ENCODE measurements at places on chromosomes 12 and 14.
A peak's percentile ranks its signal among the peaks of the same experiment; 100 is the strongest.

DNA sequence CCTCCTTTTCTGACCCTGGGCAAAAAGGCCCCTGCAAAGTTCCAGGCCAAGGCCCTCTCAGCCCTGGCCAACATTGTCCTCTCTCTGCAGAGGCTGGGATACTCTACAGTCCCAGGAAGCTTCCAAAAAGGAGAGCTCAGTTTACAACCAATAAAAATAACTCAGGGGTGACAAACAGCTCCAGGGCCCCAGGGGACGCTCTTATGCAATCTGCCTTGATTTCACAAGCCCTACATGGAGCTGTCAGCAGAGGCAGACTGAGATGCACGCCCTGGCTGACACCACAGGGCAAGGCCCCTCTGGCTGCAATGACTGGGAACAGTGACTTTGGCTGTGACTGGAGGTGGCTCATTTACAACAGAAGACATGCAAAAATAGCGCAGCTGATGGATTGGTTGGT lies 129.0 kb upstream of the MED13L start:
- peak; percentile 12 for DNase-seq

- no peak for DNase-seq
Measured at GRCh38 chr12:15171012-15171655, 50.1 kb downstream of the RERG start.

GRCh38 chr14:24430143-24430681 lies 458 bp downstream of the KHNYN start:
- peak; percentile 70 for DNase-seq

DNA sequence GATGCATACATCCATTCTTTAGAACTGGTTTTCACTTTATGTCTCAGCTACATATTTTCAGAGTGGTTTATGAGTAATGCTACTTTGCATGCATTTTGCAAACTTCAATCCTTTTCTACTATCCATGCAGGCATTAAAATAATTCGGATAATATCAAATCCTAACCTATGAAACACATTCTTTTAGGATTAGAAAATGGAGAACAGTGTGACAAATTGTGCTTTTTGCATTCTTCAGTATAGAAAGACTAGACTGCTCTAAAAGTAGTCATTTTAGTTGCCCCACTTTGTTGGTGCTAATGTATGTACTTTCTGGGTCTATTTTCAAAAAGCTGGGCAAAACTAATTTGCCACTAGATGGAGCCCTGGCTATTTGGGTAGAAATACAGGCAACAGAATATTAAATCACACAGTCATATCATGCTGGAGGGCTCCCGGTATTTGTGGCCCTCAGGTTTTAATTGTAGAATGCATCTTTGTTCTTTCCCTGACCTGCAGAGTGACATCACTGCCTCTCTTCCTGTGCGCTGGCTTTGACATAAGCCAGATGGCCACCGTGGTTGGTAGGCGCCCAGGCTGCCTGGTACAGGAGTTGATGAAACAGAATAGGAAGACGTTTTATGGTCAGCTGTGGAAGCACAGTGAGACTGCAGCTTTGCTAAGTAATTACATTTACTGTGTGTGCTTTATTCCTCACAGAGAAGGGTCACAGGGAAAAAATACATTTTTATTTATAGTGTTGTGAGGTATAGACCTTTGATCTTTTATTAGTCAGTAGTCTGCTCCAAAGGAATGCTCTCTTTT lies 28.1 kb downstream of the MSRB3 start:
- DNase-seq, result peak; percentile 75

DNA sequence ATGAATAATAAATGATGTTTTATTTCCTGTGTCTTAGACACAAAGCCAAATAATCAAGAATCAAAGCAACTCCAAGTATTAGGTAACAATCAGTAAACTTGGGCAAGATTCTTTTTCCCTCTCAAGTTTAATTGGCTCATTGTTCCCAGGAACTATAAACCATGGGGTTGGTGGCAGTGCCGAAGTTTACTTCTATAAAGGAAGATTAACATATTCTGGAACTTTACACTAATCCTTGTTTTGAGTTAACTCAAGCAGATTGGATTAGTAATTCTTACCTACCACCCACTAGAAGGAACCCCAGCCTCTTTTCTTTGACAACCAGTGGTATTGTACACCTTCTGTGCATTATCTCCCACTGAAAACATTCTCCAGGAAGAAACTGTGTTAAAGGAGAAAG lies 197.1 kb downstream of the EXOC5 start:
- peak; percentile 93 for DNase-seq

- no peak for DNase-seq
Measured at GRCh38 chr14:65299826-65300225, 112.7 kb upstream of the FUT8 start.

GRCh38 chr14:21241218-21241819 lies 27.9 kb downstream of the HNRNPC start:
- DNase-seq, result no peak

- DNase-seq, result peak; percentile 69
Measured at GRCh38 chr12:65123435-65124063, 2.4 kb upstream of the WIF1 start.

GRCh38 chr12:39627914-39628313 lies 8.3 kb upstream of the ABCD2 start:
- DNase-seq, result no peak

GRCh38 chr12:107478881-107479280 lies 206.7 kb upstream of the PWP1 start:
- DNase-seq, result no peak

DNA sequence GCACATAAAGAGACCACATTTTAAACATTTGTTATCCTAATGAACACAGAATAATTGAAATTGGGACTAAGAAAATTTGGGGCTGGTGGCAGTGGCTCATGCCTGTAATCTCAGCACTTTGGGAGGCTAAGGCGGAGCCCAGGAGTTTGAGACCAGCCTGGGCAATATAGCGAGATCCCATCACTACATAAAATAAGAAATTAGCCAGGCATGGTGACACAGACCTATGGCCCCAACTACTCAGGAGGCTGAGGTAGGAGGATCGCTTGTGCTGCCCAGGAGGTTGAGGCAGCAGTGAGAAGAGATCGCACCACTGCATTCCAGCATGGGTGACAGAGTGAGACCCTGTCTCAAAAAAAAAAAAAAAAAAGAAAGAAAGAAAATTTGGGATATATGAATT lies 59.7 kb downstream of the CPM start:
- no peak for DNase-seq

DNA sequence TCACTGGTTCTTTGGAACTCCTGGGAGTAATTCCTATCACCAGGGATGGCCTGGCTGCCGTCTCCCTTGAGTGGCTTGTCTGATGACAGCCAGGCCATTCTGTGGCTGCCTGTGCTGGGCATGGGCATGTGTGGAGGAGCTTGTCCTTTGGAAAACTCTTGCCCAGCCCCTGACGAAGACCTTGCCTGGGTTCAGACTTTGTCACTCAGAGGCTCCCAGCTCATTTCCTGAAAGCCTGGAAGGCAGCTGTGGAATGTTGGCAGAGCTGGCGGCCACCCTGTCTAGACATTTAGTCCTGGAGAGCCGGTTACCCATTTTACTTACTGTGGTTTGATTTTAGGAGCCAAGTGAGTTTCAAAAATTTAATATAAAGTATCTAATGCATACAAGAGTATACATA lies 34.0 kb downstream of the TUNAR start:
- DNase-seq, result no peak

DNA sequence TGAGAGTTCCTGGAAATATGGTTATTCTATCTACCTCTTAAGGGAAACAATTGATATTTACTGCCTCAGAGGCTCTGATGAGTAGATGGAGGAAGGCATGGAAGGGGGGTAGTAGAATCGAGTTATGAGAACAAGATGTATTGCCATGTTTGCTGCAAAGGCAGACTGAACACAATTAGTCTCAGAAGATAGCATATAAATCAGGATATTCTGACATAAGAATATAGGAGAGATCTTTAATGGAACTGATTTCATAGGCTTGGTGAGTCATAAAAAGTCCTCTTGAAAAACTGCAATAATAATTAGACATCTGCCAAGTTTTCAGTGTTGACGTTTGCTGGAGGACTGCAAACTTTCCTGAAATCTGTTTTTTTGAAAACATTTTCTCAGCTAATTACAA lies 636.1 kb downstream of the TMTC2 start:
- DNase-seq, result no peak

- no peak for DNase-seq
Measured at GRCh38 chr14:54207476-54208462, 189.0 kb upstream of the CDKN3 start.

DNA sequence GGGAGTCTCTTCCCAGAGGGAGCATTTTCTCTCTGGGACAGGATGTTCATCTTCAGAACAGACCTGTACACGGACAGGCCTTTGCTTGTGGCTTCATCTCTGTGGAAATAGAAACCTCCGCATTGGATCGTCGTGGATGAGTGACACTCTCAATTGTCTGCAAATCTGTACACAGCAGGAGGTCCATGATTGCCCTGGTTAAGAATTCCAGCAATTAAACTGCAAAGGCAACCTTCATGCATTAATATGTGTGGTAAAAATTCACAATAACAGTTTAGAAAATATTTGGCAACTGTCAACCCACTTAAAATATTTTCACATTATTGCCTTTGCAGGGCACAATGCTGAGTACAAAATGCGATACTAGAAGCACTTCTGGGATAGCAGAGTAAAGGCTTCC lies 149.8 kb upstream of the SFSWAP start:
- DNase-seq, result no peak

DNA sequence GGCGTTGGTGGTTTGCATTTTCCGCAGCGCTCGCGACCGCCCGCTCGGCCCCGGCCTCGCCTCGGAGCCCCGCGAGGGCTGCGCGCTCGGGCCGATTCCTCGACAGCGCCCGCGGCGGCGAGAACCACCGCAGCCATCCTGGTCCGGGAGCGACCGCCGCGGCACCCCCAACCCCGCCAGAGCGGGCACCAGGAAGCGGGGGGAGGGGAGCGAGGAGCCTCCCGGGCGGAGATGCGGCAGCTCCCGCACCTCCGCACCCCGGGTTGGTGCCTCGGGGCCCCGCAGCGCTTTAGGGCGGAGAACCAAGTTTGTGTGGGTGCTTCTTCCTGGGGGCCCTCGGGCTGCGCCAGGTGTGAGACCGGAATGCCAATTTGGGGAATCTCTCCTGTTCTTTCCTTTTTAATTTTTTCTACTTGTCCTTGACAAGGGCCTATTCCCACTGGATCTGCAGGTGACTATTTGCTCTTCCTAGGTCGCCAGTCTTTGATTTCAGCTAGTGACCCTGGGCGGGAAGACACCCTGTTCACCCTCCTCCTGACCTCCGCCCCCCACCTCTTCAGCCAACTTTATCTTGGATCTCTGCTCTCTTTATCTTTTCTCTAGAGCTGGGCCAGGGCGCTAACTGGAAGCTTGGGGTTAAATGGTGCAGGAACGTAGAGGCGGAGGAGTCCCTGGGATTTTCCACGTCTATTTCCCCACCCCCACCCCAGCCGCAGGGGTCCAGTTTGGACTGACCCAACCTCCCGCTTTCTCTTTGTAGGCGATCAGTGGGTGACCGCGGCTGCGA lies at the start of gene SOCS2:
SOCS2 (plus strand) TSS at position 751 of the 787 bp plus-strand sequence. CDS start 223 bp downstream, outside the sequence.
- DNase-seq, result peak; percentile 71

All from NCI-H82 (cell line).